ENCODE measurements at places on chromosomes 13 and 19.

DNA sequence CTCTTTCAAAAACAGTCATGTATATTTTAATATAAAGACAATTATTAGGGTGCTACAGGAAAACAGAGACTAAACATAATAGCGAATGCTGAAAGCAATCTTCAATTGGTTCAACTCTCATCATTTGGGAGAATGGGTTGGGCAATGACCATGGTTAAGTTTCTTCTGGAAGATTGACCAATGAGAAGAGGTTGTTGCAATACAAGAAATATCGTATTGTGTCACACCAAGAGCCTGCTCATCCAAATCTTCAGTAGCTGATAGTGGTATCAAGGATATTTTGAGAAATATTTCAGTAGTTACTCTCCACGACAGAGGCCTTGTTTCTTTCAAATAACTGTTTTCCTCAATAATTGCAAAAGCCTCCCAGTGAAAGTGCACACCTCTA lies 83.0 kb upstream of the FNDC3A start:
- DNase-seq = no peak

DNA sequence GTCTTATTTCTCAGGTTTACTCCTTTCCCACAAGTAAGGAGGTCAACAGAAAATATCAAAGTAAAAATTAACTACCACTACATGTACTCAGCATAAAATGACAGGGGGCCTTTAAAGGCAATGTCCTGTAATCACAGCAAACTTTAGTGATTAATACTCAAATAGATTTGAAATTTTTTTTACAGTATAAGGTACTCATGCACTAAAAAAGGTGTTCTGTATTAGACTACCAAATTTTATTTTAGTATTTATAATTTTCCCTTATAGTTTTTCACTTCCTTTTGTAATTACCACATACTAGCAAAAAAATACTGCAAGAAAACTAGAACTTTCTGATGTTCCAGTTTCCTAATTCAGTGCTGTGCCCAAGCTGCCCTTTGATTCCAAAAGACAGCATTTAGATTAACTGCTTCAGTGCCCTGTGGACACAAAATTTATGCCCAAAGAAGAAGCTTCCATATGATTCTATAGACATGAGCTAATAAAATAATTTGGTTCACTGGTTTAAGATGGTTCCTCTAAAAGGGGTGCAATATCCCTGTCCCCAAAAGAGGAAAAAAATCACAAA lies 70.6 kb downstream of the KLF12 start:
- DNase-seq = no peak

DNA sequence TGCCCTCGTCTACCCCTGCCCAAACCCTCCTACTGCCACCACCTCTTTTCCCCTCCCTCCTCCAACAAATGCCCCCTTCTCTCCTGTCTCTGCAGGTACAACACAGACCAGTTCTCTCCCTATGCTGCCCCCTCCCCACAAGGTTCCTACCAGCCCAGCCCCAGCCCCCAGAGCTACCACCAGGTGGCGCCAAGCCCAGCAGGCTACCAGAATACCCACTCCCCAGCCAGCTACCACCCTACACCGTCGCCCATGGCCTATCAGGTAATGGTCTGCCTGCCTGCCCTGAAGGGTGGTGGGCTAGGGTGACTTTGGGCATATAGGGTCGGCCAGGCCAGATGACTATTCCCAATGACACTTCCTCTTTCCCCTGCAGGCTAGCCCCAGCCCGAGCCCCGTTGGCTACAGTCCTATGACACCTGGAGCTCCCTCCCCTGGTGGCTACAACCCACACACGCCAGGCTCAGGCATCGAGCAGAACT lies 6.5 kb upstream of the TIMM50 start:
- DNase-seq = peak; percentile 78

DNA sequence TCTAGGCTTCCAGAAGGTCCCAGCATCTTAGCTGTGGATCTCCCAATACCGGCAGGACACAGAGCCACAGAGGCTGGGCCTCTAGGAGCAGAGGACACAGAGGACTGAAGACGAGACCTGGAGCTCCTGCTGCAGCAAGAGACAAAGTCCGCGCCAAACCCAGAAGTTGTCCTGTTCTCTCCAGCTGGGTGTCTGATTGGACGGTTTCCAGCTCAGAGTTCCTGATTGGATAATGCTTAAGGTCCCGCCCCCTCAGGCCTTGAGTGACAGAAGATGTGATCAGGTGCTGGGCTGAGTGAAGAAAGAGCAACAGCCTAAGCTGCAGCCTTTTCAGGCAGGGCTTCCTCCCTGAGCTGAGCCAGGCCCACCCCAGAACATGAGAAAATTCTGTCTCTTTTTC lies 59.9 kb upstream of the ZNF85 start:
- no peak for DNase-seq

DNA sequence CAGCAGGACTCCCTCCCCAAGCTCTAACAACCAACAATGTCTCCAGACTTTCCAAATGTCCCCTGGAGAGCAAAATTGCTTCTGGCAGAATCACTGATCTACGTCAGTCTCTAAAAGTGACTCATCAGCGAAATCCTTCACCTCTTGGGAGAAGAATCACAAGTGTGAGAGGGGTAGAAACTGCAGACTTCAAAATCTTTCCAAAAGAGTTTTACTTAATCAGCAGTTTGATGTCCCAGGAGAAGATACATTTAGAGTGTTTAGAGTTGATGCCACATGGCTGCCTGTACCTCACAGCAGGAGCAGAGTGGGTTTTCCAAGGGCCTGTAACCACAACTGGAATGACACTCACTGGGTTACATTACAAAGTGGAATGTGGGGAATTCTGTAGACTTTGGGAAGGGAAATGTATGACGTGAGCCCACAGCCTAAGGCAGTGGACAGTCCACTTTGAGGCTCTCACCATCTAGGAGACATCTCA lies 6.2 kb upstream of the CEACAM5 start:
- no peak for DNase-seq

DNA sequence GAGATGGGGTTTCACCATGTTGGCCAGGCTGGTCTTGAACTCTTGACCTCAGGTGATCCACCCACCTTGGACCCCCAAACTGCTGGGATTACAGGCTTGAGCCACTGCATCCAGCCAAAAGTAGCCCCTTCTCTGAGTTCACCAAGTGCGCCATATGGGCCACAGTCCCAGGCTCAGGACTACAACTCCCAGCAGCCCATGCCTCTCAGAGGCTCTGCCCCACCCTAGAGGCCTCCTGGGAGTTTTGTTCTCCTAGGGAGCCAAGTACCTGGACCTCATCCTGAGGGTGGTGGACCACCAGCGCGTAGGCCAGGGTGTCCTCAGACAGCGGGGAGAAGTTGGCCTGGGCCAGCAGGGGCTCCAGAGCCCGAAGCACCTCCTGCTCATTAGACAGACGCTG lies 18.8 kb downstream of the TMEM143 start:
- no peak for DNase-seq

GRCh38 chr19:5213667-5214066 lies 126.9 kb downstream of the PTPRS start:
- DNase-seq = no peak

GRCh38 chr19:30235946-30236345 lies 136.2 kb upstream of the ZNF536 start:
- DNase-seq = no peak

GRCh38 chr13:108225440-108225839 lies 7.2 kb downstream of the ABHD13 start:
- DNase-seq = peak; percentile 29

GRCh38 chr19:47227352-47228167 lies 3.4 kb downstream of the BBC3 start:
- peak; percentile 74 for DNase-seq

GRCh38 chr13:31111136-31111535 lies 50.6 kb downstream of the HSPH1 start:
- no peak for DNase-seq

- DNase-seq = no peak
Observed at GRCh38 chr19:2188708-2189385, 25.1 kb downstream of the DOT1L start.

GRCh38 chr13:110136660-110137585 lies 170.0 kb downstream of the COL4A1 start:
- no peak for DNase-seq

DNA sequence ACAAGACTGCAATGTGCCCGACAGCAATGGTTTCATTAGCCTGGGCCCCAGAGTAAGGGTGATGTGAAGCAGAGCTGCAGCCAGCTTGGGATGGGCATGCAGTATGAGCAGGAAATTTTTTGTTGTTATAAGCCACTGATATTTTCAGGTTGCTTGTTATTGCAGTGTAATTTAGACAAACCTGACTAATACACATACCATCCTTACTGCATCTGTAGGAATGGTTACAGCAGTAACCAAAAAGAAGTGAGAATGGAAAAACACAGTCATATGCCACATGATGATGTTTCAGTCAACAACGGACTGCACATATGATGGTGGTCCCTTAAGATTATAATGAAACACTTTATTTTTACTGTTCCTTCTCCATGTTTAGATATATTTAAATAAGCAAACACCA lies 8.6 kb upstream of the POMP start:
- DNase-seq = no peak

DNA sequence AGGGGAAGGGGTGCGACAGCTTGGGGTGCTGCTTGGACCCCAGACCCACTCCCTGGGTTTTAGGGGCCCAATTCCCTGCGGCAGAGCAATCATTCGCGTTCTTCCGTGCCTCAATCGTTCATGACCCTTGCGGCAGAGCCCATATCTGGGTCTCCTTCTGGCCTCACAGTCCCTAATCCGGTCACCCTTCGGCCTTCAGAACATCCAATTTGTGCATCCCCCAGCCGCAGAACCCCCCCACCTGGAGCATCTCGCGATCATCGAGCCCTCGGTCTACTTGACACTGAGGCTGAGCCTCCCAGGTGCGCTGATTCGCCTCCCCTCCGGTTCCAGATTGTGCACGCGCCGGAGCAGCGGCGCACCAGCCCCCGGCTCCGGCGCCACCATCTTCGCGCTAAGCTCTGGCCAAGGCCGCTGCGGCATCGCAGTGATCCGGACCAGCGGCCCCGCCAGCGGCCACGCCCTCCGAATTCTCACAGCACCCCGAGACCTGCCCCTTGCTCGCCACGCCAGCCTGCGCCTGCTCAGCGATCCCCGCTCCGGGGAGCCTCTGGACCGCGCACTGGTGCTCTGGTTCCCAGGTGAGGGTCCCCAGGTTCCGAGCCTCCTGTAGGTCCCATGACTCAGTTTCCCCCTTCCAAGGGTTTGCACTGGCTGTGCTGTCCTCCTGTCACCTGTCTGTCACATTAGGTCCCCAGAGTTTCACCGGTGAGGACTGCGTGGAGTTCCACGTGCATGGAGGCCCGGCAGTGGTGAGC lies 501 bp downstream of the GTPBP3 start:
- DNase-seq = peak; percentile 15

- DNase-seq = no peak
Observed at GRCh38 chr13:32080328-32080744, 48.8 kb downstream of the FRY start.

GRCh38 chr13:80590551-80590950 lies 249.6 kb upstream of the SPRY2 start:
- no peak for DNase-seq

DNA sequence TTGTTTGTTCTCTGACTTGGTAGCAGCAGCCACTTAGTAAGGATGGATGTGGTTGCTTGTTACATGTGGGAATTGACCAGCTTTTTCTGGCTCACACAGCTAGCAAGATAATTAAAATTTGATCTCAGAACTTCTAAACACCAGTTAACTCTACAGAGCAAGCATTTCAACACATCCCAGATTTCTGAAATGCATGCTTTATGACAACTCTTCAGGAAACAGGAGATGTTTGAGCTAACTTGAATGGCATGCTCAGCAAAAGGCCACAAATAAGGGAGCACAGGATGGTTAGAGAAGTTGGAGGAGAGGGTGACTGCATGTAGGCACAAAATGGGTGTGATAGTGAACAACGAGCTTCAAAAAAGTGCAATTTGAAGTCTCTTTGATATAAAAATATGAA lies 167.1 kb upstream of the SPRY2 start:
- no peak for DNase-seq

- DNase-seq = no peak
Observed at GRCh38 chr13:74966275-74966674, 515.7 kb downstream of the TBC1D4 start.

DNA sequence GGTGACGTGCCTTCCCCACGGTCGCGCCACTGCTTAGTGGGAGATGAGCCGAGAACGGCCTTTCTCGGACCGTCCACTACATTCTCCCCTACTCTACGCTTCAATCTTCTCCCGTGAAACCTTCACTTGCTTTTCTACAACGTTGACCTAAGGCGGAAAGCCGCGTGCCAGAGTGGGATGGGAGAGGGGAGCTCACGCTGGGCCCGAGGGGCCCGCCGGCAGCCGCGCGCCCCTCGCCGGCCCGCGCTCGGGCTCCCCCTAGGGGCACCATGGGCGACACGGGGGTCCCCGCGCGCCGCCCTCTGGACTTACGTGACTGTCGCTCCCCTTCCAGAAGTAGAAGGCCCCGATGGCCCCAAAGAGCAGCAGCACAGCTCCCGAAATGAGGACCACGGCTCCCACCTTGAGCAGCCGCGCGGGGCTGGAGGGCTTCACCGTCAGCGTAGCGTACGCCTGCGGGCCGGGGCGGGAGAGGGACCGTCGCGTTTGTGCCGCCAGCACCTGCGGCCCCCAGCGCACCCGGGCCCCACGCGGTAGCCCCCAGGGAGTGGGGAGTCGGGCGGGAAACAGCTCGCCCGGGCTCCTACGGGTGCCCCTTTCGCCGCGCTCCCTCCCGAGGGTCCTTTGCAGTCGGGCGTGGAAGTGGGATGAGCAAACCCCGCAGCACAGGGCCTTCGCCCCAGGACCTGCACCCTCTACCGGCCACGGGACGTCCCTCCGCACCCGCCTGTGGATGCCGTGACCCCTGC lies 727 bp downstream of the CNMD start:
- DNase-seq = no peak

GRCh38 chr13:38417241-38417640 lies 67.6 kb downstream of the UFM1 start:
- DNase-seq = no peak

DNA sequence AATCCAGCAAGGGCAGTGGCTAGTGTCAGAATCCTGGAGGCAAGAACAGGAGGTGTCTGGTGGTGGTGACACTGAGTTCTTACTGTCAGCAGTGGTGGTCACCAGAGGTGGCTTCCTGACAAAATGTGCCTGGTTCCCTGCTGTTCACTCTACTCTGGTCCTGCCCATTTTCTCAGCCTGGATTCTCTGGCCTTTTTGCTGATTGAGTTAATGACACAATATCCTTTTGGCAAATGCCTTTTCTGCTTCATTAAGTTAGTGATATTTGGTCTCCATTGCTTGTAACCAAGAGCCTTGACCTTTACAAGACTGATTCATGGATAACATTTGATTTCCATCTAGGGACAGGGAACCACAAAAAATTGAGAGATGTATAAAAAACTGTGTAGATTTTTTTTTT lies 51.1 kb downstream of the RFC3 start:
- no peak for DNase-seq

Measured in CD4-positive, alpha-beta T cell treated with Interleukin-17A for 1 hour (primary cell).